ENCODE measurements at places on chromosomes 1 and 21.

DNA sequence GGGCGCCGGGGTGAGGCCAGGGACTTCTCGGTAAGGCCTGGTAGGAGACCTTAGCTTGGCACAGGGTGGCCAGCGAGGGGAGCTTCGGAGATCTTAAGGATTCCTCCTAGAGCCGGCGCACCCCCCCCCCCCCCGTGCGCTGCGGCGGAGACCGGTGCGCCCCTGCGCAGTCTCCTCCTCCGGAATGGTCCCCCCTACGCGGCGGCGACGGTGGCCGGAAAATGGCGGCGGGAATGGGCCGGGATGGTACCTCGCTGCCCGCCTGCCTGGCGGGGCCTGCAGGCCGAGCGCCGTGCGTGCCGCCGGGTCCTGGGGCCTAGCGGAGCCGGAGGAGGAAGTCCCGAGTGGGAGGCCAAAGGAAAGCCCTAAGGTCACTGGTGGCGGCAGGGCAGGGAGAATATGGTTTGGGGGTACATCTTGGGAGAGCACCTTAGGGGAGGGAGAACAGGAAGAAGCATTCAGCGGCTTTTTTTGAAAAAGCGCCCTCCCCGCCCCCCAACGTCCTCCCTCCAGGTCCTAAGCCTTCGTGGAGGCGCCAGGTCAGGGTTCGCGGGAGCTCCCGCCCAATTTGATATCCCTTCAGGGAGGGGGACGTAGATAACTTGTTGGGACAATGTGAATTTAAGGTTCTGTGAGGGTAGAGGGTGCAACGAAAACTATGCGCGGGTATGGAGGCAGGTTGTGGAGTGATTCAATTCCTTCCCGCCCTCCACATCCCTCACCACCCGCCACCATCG, 429 bp downstream of the SRRM1 start:
- DNase-seq, result no peak

- DNase-seq, result no peak
Observed at GRCh38 chr1:8330271-8331125, 12.6 kb downstream of the SLC45A1 start.

- no peak for DNase-seq
Observed at GRCh38 chr1:50105433-50105832, 3.3 kb upstream of the ELAVL4 start.

- DNase-seq, result no peak
Observed at GRCh38 chr1:226443439-226443838, 35.5 kb upstream of the PARP1 start.

Data from Panc1 (cell line).